Activated T-cell treated with anti-CD3 and anti-CD28 coated beads, Interleukin-2, amount 50 U/mL, for 72 hours (primary cell): ENCODE measurements at places on chromosomes 5 and 9.

GRCh38 chr5:45417285-45417998 lies 278.7 kb downstream of the HCN1 start:
- DNase-seq: no peak

- DNase-seq: no peak
Measured at GRCh38 chr9:11086561-11086960, 473.8 kb upstream of the PTPRD start.

DNA sequence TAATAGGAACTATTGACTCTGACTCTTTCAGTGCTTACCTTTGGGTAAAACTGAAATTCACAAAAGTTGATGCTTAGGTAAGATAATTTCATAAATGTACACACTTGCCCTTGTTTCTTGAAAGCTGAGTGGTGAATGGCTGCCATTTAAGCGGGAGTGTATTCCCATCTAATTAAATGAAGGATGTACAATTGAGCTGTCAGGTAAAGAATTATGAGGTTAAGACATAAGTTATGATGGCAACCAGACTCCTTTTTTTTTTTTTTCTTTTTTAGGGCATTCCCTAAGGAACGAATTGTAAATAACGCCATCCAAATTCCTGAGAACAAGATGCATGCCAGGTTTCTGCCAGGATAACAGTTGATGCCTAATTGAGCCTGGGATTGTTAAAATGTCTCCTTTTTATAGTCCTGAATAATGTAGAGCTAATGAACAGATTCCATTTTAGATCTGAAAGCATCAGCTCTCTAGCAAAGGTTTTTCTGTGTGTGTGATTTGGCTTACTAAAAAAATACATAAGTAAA lies 199.7 kb downstream of the ISL1 start:
- no peak for DNase-seq

GRCh38 chr5:81950996-81951395 lies 20.8 kb upstream of the ATG10 start:
- DNase-seq: no peak

GRCh38 chr9:134712926-134713325 lies 71.3 kb downstream of the COL5A1 start:
- DNase-seq: no peak

DNA sequence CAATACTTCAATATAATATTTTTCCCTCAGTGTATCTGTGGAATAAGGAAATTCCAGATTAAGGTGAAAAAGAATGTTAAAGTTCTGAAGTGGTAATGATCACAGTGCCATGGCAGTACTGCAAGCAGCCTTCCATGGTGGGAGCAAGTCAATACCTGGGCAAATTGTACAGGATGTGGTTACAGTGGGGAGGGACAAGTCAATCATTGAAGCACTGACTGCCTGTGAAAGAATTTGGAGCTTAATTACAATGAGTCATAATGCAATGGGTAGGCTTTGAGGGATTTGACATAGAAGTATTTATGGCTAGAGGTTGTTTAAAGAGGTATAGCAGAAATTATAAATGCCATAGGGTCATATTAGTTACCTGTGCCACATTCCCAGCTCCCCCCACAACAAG lies 786.5 kb upstream of the ACO1 start:
- no peak for DNase-seq

GRCh38 chr5:34452170-34452828 lies 203.8 kb upstream of the RAI14 start:
- DNase-seq: peak; percentile 21

DNA sequence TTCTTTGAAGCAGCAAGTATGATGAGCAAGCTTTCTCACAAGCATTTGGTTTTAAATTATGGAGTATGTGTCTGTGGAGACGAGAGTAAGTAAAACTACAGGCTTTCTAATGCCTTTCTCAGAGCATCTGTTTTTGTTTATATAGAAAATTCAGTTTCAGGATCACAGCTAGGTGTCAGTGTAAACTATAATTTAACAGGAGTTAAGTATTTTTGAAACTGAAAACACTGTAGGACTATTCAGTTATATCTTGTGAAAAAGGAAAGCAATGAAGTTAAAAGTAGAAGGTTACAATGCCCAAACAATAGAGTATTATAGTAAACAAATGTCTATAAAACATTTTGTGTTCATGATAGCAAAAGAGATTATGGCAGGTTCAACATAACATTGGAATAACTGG lies 88.6 kb downstream of the JAK2 start:
- DNase-seq: no peak

- DNase-seq: no peak
Measured at GRCh38 chr5:1444361-1445189, 665 bp downstream of the SLC6A3 start.

GRCh38 chr5:108942701-108943100 lies 195.0 kb downstream of the FER start:
- no peak for DNase-seq

DNA sequence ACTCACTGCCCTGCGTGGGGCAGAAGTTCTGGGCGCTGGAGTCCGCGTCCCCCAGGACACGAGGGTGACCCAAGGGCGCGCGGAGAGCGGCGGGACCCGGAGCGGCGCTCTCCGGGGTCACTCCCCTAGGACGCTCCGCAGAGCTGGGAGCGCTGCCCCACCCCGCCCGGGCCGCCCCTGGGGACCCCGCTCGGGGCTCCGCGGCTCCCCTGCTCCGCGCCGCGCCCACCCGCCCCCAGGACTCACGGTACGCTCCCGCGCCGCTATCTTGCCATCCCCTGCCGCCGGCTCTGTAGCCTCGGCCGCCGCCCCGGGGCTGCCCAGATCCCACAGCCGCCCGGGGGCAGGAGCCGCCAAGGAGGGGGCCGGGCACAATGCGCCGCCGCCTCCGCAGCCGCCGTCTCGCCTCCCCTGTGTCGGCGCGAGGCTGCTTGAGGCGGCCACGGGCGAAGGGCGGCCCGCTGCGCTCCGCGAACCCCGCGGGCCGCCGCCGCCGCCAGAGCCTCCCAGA lies 303 bp downstream of the LIFR start:
- peak; percentile 2 for DNase-seq

- DNase-seq: no peak
Measured at GRCh38 chr5:17364987-17365810, 132.8 kb upstream of the TAF11L2 start.

- DNase-seq: no peak
Measured at GRCh38 chr5:53472720-53473510, 7.5 kb upstream of the FST start.

GRCh38 chr9:120490888-120491595 lies 88.9 kb downstream of the CDK5RAP2 start:
- no peak for DNase-seq

DNA sequence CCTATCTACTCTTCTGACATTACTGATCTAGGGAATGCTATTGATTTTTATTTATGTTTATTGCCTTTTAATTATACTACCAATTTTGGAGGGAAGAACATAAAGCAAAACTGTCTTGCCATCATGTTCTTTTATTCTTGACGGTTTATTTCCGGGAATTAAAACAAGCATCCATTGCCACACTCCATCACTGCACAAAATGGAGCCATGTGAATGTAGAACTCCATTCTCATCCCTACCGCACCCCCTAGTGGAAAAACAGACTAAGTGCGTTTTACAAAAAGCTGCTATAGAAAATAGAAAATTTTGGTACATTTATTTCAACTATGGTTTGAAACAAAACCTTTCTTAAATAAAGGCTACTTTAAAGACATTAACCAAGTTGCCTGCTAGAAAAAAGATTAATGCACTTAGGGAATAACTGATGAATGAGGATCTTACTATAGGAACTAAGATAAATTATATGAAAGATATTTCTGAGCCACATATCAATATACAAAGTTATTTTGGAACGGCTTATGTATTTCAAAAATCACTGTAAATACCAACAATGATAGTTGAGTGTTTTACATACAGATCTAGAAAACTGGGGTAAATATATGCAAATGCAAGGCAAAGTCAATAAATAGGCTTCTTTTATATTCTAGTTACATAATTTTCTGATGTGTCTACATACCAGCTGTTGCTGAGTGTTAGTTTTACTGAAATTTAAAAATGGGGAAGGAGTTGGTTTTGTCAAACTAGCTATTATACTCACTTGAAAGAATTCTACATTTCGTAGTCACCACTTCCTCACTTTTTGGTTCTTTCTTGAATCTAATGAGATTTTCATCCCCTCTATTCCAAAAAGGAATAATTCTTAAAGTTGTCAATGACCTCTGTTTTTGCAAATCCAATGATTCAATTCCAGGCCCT lies 26.5 kb downstream of the OXCT1 start:
- peak; percentile 37 for DNase-seq

DNA sequence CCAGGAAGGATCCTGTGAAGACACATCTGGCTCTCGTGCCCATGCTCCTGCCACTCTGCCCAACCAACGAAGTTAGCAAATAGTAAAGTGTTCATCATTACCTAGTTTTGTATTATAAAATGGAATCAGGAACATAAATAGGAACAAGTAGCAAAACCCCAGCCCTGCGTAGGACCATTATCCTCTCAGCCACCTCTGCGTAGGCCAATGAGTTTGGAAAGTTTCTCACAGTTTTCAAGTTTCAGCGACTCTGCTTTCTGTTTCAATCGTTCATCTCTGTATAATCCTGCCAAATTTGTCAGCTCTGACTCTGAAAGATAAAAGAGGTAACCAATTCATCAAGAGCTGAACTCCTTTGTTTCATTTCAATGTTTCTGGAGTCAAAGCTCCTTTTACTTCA lies 10.1 kb upstream of the SPATA24 start:
- DNase-seq: no peak

GRCh38 chr9:123835821-123836220 lies 94.1 kb downstream of the DENND1A start:
- no peak for DNase-seq

DNA sequence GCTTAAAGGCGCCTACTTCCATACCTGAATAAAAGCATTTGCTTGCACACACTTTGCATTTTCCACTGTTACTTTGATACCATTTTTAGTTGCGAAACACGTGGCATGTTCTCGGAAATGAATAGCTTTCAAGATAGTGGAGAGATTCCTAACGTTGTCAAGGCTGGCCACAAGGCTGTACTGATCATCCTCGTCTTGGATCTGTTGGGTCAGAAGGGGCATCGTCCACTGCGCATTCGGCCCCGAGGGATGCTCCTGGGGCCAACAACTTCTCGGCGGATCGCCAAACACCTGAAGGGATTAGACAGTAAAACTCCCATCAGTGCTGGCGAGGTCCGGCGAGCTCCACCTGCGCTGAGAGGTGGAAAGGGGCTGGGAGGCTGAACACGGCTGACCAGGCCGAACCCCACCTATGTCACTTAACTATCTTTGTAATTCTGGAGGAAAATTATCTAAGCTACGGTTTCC lies 599 bp downstream of the RAD1 start:
- DNase-seq: peak; percentile 14

GRCh38 chr5:152673601-152674000 lies 268.5 kb upstream of the NMUR2 start:
- DNase-seq: no peak

- DNase-seq: no peak
Measured at GRCh38 chr5:117255211-117256027, 680.8 kb upstream of the SEMA6A start.

- no peak for DNase-seq
Measured at GRCh38 chr5:44708602-44709001, 100.1 kb upstream of the MRPS30 start.

DNA sequence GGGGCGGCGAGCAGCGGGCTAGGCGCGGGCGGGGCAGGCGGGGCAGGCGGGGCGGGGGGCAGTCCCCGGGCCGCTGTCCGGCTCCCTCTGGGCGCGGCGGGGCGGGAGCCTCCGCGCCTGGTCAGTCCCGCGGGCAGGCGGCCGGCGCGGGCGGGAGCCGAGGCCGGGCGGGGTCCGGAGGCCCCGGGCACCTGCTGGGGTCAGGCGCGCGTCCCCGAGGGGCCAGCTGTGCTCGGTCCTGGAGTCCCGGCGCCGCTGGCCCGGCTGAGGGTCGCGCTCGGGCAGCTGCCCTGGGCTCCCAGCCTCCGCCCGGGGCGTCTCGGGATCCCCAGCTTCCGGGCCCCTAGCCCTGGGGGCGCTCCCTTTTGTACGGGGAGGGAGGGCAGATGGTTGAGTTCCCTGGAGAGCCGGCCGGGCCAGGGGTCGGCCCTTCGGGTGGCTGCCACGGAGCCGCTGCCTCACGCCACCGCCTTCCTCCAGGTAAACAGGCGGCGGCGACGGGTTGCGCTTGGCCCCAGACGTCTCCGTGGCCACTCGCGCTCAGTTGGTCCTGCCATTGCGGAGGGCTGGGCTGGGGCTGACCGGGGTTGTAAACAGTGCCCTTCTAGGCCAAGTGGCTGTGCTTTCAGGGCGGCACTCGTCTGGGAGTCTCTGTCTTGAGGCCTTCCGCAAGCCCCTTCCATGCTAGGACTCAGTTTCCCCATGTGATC lies 473 bp downstream of the ZBTB34 start:
- peak; percentile 32 for DNase-seq

DNA sequence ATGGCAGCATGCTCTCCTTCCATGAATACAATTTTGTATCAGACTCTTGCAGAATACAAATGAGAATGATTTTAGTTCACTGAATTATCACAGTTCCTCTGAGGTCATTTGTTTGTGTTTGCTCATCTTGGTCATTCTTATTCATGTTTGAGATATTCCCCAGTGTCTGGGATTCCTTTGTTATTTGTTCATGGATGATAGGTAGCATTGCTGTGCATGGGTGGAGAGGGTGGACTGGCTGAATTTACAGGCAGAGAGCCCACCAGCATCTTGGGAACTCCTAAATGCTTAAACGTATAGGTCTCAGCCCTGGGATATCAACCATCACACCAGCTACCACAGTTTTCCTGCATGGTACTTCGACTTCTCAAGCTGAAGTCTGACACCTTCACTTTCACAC lies 459.8 kb downstream of the CCDC171 start:
- DNase-seq: no peak

DNA sequence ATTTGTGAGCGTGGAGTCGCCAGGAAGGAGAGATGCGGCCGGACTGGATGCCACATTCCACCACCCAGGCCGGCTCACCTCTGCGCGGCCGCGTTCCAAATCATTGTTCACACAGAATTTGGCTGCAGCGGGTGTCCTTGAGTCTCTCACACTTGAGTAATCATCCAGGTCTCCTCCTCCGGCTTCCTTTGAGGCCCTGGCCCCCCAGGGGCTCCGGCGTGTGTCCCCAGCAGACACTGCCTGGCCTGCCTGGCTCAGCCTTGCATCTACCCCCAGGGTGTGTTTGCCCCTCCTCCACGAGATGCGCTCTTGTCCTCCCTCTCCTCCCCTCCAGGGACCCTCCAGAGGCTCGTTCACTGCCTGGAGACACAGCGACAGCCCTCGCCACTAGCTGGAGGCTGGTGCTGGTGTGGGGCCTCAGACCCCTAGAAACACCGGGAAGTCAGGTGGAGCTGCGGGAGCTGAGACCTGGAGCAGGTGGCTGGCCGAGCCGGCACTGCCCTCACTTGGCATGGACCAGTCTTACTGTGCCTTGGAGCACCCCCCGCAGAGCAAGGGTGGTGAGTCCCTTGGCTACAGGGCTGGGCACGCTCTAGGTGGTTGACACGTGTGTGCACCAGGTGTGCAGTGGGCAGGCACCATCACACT lies 7.0 kb upstream of the SLC9A3 start:
- DNase-seq: no peak

DNA sequence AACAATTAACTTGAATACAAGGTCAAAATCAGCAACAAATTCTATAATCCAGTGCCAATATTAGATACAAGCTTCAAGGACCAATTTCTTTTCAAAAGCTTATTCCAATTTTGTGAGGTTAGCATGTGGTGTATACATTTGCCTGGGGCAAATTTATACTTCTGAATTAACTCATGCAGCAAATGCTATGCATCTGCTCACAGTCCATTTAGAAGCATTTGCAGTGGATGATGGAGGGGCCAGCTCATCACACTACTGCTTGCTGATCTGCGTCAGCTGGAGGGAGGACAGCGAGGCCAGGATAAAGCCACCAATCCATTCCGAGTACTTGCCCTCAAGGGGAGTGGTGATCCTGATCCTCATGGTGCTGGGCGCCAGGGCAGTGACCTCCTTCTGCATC lies 474.3 kb upstream of the KIF2A start:
- DNase-seq: no peak

- no peak for DNase-seq
Measured at GRCh38 chr5:81417052-81417451, 23.1 kb upstream of the ACOT12 start.
